MG63 (cell line): ENCODE measurements at places on chromosomes 2 and 18. TPM values are rescaled to one million over a fixed set of nuclear protein-coding genes. Genes with fewer than 3 reads are reported as not detected.
A peak's percentile ranks its signal among the peaks of the same experiment; 100 is the strongest.

- DNase-seq: no peak
Measured at GRCh38 chr18:48530399-48531081, 8.3 kb upstream of the CTIF start.

Gene BOK
- total RNA-seq: 1.6 and 6.8 TPM in 2 replicates

DNA sequence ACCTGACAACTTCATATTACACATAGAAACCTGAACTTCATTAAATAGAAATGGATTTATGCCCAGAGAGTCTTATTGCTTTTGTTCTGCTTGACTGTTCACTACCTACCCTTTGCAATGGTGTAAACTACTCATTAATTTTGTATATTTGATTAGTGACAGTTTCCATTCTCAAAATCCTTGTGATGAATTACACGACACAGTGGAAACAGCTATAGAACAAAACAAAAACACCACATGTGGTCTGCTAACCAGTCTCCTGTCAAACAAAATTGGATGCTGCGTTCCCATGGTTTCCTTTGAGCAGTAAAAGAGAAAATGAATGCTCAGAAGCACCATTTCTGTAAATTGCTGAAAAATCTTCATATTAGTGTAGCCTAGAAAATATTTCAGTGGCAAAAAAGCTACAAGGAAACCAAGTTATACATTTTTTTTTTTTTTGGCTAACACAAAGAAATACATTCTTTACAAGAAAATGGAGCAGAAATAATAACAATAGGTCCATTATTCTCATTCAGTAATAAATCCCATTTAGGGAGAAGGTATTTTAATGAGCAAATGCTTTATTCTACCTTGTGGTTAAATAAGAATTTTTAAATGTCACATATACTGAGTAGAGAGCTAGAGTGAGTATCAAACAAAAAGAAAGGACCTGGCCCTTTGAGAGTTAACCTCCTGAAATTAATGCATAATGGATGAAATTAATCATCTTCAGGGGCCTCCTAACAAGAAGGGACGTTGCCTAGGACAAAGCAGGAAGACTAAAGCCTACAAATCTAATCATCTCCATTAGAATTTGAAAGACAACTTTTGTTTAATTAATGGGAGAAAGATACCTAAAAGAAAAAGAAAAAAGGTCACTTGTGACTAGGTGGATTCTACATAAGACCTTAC, 355.1 kb upstream of the ZC3H15 start:
- DNase-seq: no peak

- DNase-seq: no peak
Measured at GRCh38 chr2:216302981-216303676, 69.2 kb downstream of the MARCHF4 start.

Gene ATP6V1B1
- not detected in 2 replicates for total RNA-seq

GRCh38 chr2:16186661-16187481, 246.5 kb downstream of the MYCN start:
- no peak for DNase-seq

Gene SGPP2
- not detected in 2 replicates for total RNA-seq

Gene CFAP65
- 0.03 TPM in 1 of 2 replicates, not detected in the other for total RNA-seq

- no peak for DNase-seq
Measured at GRCh38 chr2:119873350-119874315, 113.9 kb downstream of the PTPN4 start.

- no peak for DNase-seq
Measured at GRCh38 chr2:75833386-75833785, 122.7 kb upstream of the GCFC2 start.

- DNase-seq: peak; percentile 87
Measured at GRCh38 chr2:26008851-26009566, 24.9 kb upstream of the RAB10 start.

DNA sequence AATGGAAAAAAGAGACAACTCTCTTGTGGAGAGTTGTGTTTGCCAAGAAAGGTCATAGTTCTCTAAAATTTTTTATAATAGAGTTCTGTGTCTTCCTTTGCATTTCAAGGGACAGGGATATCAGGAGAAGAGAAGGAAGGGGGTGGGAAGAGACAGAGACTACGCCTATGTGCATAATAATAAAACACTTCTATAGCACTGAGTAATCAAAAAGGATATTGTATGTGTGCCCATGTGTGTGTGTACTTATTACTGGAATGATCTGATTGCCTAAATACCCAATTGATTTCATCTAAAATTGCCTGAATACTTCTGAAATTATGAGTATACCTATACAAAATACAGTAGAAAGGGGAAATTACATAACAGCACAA, 803.7 kb upstream of the ACVR2A start:
- DNase-seq: no peak

GRCh38 chr18:32308493-32309120, 118.8 kb downstream of the MEP1B start:
- DNase-seq: peak; percentile 65

DNA sequence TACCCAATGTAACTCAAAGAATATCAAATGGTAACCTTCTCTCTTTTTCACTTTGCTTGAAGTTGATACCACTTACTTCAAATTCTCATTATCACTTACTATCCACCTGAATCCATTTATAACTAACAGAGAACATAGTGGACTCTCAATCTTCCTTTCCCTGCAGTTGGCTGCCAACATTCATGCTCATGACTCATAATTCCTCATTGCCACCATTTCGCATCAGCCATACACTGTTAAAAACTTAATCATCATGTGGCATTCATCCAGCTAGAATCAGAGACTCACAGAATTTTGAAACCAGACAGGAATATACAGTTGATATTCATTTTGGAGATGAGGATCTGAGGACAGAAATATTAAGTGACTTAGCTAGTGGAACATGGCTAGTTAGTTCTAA, 56.8 kb downstream of the SLC4A10 start:
- DNase-seq: peak; percentile 63

Gene RAB6C
- total RNA-seq: not detected in 2 replicates

Gene DSG1
- total RNA-seq: not detected in 2 replicates

DNA sequence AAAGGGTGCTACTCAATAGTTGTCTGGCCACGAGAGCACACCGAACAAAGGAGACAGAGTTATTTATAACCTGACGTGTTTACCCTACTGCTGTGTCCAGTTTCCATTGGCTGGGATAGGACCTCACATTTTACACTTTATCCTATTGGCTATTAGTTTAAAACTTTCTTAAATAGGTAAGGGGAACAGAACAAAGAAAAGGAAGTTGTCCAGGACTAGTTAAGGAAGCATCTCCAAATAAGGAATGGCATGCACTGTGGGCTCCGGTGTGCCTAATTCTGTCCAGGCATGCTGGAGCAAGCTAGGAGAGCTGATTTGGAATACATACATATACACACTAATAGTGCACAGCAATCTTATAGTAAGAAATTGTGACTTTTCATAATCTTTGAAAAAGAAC, 72.2 kb downstream of the CAB39 start:
- no peak for DNase-seq

Gene KATNAL2
- total RNA-seq: 3.0 and 3.2 TPM in 2 replicates

- no peak for DNase-seq
Measured at GRCh38 chr2:12700989-12701388, 15.7 kb upstream of the TRIB2 start.

GRCh38 chr18:69636529-69637301, 236.0 kb downstream of the DOK6 start:
- no peak for DNase-seq

DNA sequence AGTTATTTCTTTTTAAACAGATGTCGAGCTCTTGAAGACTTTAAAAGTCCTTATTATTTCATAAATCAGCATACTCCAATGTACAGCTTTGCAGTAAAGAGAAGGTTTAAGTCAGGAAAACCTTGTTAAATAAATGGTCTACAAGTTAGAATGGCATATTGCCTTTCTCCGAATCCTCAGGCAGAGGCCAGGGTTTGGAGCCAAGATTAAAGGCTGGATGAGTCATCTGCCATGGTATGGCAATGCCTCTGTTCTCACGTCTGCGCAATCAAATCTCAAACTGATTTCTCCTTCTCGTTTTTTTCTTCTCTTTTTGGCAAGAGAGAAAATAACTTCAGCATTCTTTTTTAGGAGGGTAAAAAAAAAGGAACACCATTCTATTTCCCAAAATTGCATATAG, 5.6 kb upstream of the KCNJ3 start:
- DNase-seq: peak; percentile 53

DNA sequence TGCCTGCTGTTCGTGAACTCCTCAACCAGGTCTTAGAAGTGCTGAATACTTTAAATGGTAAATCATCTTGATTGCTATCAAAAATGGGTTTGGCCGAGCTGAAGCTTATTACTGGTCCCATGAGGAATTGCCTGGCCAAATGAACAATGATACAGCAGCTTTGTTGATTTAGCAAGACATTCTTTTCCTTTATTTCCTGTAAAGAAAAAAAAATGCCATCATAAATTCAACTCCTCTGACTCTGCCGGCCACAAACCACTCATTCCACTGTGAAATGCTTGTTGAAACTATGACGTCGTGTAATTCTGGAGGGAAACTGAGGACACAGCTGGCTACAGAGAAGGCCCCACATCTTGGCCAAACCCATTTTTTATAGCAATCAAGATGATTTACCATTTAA, 74.2 kb upstream of the ID2 start:
- DNase-seq: no peak

DNA sequence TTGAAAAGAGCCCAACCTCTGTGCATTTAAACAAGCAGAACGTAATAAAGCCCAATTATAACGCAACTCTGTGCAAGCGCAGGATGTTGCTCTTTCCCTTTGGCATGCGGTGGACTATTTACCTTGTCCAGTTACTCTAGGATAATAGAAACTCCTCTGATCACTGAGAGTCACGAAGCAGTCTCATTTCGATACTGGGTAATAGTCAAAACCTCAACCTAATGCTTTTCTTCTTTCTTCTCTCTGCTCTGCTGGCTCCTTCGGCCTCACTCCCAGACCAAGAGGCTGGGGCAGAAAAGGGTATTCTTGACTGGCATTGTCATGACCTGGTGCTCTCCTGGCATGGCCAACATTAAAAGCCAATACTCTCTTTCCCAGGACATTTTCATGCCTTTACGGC, 89.7 kb upstream of the GCFC2 start:
- no peak for DNase-seq

GRCh38 chr2:54724560-54725342, 1.3 kb downstream of the EML6 start:
- DNase-seq: peak; percentile 23

DNA sequence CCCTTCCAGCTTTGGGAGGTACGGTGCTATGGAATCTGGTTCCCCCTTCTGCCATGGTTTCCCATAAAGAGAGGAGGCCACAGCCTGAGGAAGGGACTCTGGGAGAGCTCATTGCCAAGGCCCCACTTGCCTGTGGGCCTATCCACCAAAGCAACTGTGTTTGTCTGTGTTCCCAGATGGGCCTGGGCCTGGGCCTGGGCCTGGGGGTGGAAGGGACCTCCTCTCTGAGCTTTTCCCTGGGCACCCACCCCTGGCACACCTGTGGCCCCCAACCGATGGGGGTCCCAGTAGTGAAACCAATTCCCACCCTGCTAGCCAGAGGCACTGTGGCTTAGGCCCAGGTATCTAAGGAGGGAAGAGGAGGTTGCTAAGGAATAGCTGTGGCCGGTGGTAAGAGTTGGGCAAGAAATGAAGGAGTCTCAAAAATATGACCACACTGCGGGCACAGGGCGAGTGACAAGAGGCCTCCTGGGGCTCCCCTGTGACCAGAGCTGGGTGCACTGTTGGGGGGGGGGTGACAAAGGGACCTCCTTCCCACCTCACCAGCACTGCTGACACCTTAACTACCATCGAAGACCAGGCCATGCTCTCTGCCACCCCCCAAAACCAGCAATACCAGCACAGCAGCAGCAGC, 4.9 kb upstream of the DUSP2 start:
- DNase-seq: no peak

DNA sequence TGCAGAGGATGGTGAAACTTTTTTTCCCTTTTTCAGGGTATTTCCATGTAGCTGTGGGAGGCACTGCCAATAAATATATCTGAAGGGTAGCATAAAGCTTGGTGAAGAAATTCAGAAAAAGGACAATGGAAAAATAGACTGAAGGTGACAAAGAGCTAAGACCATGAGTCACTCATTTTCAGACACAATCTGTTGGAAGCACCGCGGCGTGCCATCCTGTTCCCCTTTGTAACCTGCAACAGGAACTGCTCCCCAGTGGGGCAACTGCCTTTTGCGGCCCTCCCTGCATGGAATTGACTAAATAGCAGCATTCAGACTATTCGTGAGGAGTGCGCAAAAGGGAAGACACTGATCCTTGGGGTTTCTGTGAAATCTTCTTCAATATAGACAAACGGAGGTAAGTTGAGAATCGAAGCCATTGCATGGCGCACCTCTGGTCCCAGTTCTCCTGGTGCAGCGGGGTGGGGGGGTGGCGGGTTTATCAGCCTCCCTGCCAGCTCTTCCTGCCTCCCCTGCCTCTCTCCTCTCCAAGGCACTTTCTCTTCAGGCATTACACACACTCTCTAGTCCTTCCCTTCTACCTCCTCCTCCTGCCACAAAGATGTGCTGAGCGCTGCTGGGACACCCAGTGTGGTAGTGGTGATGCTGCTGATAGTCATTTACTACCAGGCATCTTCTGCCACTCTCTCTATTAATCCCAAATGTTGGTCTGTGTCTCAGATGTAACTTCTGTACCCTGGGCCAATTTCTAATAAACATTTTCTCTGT, 126.2 kb upstream of the TMEM200C start:
- no peak for DNase-seq

Gene EDAR
- not detected in 2 replicates for total RNA-seq

Gene ALPI
- total RNA-seq: not detected in 2 replicates

DNA sequence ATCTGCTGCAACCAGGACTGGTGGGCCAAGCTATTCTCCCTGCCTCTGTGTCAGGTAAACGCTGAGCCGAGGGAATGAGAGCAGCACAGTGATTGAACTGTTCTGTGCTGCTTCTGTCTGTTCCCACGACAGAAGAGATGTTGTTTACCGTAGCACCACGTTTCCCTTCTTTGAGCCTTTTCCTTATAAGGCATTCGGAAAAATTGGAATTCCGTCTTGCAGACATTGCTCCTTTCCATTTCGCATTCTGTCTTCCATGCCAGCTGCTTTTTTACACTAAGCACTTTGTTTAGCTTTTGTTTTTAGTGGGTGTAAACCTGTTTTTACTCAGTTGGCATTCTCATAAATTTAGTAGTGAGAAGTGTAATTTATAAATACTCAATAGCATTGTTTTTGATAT, 103.1 kb downstream of the ZNF236 start:
- DNase-seq: no peak

Gene SS18
- total RNA-seq: 58.2 and 60.1 TPM in 2 replicates

GRCh38 chr2:207983641-207984042, 41.7 kb downstream of the PLEKHM3 start:
- DNase-seq: no peak

Gene CD207
- not detected in 2 replicates for total RNA-seq

Gene DNAJC10
- 84.5 and 86.0 TPM in 2 replicates for total RNA-seq

Gene DSG3
- not detected in 2 replicates for total RNA-seq

DNA sequence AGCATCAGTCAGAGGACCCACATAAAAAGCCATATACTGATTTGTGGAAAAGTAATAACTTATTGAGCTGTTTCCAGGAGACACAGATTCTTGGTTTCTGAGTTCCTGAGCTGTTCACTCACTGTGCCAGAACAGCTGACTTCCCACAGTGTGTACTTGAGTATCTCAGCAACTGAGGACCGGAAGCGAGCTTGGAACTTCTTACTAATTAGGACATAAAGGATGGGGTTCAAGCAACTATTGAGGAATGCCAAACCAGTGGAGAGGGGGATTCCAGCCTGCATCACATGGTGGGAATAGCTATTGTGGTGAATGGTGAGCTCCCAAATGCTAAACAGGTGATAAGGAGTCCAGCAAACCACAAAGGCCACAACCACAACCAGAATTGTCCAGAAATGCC, 16.4 kb downstream of the EEF1B2 start:
- DNase-seq: no peak
